ENCODE measurements at places on chromosomes 7 and 10.

DNA sequence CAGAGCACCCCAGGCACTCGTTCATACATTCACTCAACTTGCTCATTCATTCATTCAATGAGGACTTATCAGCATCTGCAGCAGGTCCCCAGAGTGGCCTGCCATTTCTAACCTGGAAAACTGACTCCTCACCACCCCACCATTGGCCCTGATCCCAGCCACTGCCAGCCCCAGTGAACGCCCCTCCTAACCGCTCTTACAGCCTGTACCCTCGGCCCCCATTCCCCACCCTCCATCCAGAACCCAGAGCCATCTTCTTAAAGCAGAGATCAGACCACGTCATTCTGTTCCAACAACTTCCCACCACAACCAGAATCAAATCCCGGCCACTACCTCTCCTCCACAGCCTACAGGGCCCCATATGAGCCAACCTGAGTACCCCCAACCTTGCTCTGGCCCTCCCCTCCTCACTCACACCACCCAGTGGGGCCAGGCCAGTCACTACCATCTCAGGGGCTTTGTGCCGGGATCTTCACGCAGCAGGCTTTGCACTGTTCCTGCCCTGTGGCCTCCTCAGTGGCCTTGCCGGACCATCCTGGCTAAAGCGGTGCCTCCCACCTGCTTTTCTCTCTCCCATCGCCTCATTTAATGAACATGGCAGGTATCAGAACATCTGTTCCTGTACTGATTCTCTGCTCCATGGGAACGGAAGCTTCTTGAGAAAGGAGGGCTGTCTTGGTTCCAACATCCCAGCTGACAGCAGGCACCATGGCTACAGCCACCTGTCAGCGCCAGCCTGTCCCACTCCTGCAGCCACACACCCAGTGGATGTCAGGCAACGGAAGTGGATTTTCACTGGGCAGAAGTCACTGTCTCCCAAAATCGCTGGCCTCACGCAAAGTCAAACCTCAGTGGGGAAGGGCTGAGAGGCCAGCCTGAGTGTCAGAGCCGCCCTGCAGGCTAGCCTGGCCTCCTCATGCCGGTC, 45.4 kb downstream of the FAM53B start:
- DNase-seq: no peak

GRCh38 chr7:90155206-90155605, 937 bp downstream of the STEAP1 start:
- DNase-seq: no peak

- DNase-seq: no peak
Measured at GRCh38 chr7:106260136-106260561, 24.6 kb downstream of the NAMPT start.

GRCh38 chr10:132048294-132048667, 17.5 kb upstream of the JAKMIP3 start:
- DNase-seq: no peak

DNA sequence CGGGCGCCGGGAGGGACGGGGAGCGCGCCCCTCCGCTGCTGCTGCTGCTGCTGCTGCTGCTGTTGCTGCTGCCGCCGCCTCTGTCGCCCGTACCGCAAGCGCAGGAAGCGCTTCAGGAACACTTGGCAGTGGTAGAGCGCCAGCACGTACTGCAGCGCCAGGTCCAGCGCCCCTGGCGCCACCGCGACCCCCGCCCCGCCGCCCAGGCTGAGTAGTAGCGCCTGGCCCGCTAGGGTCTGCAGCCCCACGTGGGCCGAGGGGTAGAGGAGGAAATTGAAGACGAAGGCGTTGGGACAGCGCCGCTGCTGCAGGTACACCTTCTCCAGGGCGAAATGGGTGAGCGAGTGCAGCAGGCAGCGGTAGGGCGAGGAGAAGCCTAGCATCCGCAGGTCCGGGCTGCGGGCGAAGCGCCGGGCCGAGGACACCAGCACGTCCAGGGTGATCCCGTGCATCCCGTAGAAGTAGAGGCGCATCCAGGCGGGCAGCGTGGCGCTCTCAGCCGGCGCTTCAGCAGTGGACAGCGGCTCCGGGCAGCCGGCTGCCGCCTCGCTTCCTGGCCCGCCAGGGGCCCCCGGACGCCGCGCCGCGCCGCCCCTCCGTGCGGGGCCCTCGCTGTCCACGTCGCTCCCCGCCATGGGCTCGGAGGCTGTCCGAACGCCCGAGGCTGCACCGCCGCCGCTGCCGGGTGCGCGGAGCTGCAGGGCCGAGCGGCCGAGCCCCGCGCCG, at the start of gene TMEM229A:
TSS of gene TMEM229A (minus strand) at position 699 of the 726 bp plus-strand sequence. CDS start at position 635, 64 bp downstream.
- no peak for DNase-seq

GRCh38 chr10:62270020-62270419, 1.4 kb upstream of the RTKN2 start:
- no peak for DNase-seq

GRCh38 chr7:129480674-129481363, 21.5 kb upstream of the SMKR1 start:
- no peak for DNase-seq

GRCh38 chr7:39703144-39703543, 79.8 kb downstream of the RALA start:
- DNase-seq: no peak

- DNase-seq: no peak
Measured at GRCh38 chr10:52778511-52779392, 6.2 kb upstream of the MBL2 start.

DNA sequence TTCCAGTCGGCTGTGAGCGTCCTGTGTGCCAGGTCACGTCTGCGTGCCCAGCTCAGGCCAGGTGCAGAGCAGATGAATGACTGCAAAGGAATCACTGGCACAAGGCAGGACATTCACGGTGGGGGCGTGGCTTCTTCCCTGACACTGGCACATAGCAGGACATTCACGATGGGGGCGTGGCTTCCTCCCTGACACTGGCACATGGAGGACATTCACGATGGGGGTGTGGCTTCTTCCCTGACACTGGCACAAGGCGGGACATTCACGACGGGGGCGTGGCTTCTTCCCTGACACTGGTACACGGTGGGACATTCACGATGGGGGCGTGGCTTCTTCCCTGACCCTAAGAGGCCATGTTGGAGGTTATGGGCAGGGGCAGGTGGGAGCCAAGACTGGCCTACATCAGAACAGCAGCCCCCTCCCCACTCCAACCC, 64.3 kb downstream of the MYL10 start:
- no peak for DNase-seq

DNA sequence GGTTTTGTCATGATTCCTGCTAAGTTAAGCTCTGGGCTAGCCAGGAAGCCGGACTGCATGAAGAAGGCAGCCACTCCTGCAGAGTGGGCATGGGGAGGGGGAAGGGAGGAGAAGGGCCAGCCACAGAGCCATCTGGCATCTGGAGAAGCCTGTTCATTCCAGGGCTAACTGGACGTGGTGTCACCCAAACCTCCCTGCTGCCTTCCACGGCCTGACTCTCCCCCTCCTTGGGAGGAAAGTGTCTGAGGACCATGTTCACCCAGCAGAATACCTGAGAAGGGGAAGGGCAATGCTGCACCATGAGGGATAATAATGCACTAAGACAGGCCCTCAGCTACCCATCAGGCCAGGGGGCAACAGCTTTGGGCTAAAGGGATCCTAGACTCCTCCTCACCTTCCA, 15.4 kb downstream of the AQP1 start:
- DNase-seq: no peak

DNA sequence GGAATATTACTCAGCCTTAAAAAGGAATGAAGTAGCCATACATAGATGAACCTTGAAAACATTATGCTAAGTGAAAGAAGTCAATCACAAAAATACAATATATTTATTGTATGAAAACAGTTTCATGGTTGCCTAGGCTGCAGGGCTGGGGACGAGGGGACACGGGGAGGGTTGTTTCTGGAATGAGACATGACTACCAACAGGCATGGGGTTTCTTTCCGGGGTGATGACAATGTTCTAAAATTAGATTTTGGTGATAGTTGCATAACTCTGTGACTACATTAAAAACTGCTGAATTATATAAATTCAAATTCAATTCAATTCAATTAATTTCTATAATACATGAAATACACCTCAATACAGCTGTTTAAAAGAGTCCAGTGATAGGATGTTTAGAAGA, 88.0 kb downstream of the ARHGAP22 start:
- no peak for DNase-seq

DNA sequence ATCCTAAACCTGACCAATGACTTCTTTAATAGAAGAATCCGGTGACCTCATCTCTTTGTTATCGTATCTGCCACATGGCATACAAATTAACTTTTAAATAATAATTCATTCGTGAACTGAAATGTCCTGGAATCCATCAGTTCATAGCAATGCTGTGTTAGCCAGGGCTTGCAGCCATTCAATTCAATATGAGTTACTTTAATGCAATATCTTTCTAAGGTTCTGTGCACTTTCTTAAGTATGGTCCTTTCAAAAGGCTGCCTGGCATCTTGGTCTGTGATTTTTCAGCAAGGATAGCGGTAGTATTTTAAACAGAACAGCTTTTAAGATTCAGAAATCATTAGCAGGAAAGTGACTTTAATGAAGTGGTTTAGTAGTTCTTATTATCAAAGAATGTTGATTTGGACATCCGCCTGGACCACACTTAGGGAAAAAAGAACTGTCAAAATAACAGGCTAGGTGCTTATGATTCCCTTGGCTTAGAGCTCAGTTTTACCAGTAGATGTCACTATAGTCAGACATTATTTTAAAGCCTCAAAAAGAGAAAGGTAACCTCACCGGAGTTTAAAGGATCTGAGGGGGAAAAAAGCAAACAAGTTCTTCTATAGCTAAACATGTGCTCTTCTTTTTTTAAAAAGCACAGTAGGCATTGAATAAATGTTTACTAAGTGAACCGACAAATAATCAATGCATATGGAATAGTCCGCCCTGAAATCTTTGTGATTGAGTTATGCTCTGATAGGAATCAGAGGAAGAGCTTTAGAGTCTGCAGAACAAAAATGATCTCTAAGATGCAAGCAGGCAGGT, 22.7 kb downstream of the SLC35G1 start:
- no peak for DNase-seq

GRCh38 chr7:128869138-128869943, 6.7 kb downstream of the ATP6V1F start:
- DNase-seq: peak; percentile 5

DNA sequence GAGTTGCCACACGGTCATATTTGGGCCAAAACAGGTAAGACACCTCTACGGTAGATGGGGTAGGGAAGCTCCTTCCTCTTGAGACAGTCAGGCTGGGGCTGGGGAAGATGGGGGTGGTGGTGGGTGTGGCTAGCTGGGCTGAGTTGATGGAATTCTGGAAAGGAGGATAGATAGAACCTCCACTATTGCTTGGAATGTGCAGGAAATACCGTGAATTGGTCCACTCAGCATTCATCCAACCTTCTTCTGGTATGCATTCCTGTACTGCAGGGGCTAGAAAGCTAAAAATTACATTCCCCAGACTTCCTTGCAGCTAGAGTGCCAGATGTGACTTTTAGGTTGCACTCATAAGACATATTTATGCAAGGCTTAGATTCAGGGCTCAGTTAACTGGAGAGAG, 24.8 kb downstream of the TLX1 start:
- DNase-seq: no peak

DNA sequence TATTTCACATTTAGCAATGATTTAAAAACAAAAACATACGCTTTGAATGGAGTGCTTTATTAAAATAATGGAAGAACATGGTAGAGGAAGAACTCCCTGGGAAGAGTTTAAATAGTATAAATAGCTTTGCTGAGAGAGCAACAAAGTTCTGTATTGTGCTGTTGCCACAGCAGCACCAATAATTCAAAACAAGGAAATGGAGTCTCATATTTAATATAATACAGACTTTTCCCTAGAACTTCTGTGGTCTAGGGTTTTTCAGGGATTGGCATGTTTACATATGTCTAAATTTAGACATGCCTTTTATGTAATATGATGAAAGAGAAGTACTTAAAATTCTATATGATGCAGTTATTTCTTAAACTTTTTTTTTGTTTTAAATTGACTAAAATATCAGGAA, 217.2 kb upstream of the HDAC9 start:
- DNase-seq: no peak

DNA sequence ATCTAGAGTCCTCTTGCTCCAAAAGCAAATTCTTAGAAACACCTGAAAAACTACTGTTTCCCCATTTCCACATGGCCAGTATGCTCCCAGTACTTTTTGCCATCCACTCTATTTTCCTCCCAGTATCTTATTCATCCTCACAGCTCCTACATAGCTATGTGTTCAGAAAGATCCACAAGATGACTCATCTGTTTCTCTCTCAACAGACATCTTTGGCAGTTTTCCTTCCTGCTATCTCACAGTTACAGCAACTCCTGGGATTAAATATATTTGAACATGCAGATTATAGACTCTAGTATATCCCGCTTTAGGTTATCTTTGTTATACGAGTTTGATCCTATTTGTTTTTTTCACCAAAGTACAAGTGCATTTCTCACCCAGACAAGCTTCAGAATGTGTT, 675.6 kb upstream of the POT1 start:
- DNase-seq: no peak

GRCh38 chr10:87794285-87794684, 23.7 kb downstream of the ATAD1 start:
- no peak for DNase-seq

- DNase-seq: no peak
Measured at GRCh38 chr10:34112171-34112782, 702.8 kb downstream of the PARD3 start.

DNA sequence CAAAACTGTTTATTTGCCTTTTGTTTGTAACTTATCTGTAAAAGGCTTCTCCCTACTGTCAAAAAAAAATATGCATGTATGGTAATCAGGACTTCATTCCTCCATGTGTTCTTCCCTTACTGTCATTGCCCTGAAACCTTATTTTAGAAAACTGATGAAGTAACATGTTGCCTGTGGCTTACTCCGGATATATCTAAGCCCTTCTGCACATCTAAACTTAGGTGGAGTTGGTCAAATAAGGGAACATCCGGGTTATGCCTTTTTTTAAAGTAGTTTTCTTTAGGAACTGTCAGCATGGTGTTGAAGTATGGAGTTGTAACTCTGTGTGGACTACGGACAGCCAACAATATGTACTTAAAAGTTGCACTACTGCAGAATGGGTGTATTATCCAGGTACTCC, 6.2 kb downstream of the SAR1A start:
- DNase-seq: no peak

DNA sequence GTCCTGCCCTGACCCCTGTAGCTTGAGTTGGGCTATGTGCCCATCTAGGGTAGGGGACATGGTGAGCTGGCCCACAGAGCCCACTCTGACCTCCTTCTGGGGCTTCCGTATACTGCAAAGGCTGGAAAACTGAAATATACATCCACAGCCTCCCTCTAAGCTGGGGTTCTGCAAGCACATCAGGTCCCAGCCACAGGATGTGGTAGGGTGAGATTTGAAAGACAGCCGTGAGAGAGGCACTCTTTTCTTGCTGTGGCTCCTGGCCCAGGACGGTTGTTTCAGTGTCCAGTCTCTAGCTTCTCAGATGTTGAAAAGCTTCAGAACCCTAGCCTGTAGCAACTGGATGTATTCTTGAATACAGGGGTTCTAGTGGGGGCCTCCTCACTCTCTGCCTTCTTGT, 60.1 kb upstream of the ADRB1 start:
- DNase-seq: no peak

DNA sequence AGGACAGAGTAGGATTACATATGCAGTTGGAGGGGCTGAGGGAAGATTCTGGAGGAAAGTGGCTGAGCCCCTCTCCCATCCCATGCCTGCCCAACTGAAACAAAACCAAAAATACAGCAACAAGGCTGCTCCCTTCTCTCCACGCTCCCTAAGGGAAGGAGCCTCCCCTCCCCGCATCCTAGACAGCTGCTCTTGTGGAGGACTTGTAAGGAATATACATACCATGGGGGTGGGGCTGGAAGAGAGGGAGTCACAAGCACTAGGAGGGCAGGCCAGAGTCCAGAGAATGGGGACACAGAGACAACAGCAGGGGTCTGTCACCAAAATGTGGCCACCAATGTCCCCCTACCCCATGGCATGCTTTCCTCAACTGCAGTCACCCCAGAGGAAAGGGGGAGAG, 13.2 kb downstream of the LDB1 start:
- DNase-seq: no peak

GRCh38 chr7:83613232-83613631, 35.7 kb downstream of the SEMA3E start:
- DNase-seq: no peak
